ENCODE measurements at places on chromosomes 3 and 15.

- DNase-seq: no peak
Measured at GRCh38 chr3:52422669-52423068, 22.2 kb downstream of the SEMA3G start.

DNA sequence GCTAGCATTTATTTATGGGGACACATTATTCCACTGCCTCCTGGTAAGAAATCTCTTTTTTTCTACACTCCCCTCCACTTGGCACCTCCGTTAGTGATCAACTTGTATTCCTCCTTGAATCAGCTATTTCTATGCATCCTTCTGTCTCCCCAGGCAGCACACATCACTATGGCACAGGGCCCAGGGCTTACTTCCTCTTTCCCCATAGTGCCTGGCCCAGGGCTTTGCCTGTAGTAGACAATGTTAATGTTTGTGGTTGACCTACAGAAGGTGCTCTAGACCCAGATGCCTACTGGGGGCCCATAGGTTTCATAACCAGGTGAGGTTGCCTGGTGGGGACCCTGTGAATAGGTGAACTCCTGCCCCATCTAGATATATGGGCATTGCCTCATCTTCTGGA, 44.9 kb downstream of the EPHB1 start:
- no peak for DNase-seq

- no peak for DNase-seq
Measured at GRCh38 chr3:188962253-188963247, 209.2 kb upstream of the TPRG1 start.

GRCh38 chr3:138362538-138362937, 14.2 kb downstream of the MRAS start:
- no peak for DNase-seq

- DNase-seq: no peak
Measured at GRCh38 chr3:49616491-49616941, 57.6 kb upstream of the APEH start.

- DNase-seq: no peak
Measured at GRCh38 chr15:98420837-98421236, 227.5 kb upstream of the IGF1R start.

DNA sequence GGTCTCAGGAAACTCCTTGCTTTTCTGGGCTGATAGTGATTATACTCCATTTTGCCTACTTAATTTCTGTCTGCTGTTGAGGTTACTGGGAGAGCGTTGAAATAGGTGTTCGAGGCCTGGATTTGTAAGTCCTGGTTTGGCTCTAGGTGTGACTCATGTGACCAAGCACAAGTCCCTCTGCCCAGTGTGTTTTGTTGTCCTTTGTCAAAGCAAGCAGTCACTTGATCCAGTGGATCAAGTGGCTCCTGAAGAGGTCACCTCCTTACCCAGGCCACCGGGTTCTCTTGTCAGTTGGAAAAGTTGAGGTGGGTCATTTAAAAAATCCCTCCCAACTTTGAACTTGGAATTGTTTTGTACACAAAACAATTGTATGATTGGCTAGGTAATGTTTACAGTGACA, 70.0 kb downstream of the LPP start:
- DNase-seq: no peak

DNA sequence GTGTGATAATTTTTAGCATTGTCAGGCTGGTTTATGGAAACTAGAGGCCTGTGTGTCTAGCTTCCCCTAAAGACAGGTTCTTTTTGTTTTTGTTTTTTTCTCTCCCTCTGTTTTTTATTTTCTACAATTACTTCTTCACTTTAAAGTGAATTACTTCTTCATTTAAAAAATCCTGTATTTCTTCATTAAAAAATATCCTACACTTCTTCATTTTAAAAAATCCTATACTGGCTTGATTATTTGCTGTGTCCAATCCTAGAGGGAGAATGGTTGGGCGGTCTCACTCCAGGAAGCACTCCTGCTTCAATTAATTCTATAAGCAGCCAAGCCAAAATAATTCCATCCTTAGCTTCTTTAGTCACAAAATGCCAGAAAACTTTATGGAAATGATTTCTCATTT, 11.8 kb downstream of the ATG7 start:
- no peak for DNase-seq

GRCh38 chr3:174251681-174252080, 607.5 kb upstream of the NAALADL2 start:
- no peak for DNase-seq

GRCh38 chr3:161323926-161324621, 47.2 kb downstream of the SPTSSB start:
- no peak for DNase-seq

GRCh38 chr15:33872416-33873106, 95.7 kb upstream of the CHRM5 start:
- DNase-seq: no peak

DNA sequence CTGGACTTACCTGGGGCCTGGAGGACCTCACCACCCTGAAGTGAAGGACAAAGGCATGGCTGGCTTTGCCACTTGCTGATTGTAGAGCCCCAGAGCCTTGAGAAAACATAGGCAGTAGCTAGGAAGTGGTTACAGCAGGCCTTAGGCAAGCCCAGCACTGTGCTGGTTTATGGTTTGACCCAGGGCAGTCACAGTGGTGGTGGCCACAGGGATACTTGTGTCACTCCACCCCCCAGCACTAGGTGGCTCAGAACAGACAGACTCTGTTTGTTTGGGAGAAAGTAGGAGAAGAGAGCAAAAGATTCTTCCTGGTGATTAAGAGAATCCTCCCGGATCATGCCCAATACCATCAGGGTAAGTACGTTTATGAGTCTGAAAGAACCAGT, 13.2 kb upstream of the COL8A1 start:
- no peak for DNase-seq

DNA sequence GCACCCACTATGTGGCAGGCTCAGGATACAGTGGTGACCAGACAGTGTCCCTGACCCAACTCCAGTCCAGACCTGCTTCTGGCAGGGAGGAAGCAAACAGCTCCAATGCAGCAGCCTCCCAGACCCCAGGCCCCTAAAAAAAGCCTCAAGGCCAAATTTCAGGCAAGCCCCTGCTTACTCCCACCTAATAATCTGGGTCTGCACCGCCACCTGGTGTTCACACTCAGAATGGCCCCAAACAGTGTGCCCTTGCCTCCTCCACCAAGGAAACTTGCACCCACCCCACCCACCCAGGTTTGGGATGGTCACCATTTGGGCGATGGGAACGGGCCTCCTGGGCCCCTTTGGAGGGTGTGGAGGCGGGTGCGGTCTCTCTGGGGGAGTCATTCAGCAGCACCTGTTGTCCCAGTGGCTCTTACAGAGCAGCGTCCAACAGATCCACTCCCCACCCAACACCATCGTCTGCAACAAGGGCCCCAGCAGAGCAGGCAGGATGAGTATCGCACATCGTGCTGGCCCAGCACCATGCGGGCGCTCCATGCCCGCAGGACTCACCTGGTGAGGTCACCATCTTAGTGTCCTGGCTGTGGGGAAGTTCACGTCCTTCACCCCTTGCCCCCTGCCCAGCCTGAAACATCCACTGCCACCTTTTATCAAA, 17.3 kb downstream of the C3orf18 start:
- DNase-seq: no peak

DNA sequence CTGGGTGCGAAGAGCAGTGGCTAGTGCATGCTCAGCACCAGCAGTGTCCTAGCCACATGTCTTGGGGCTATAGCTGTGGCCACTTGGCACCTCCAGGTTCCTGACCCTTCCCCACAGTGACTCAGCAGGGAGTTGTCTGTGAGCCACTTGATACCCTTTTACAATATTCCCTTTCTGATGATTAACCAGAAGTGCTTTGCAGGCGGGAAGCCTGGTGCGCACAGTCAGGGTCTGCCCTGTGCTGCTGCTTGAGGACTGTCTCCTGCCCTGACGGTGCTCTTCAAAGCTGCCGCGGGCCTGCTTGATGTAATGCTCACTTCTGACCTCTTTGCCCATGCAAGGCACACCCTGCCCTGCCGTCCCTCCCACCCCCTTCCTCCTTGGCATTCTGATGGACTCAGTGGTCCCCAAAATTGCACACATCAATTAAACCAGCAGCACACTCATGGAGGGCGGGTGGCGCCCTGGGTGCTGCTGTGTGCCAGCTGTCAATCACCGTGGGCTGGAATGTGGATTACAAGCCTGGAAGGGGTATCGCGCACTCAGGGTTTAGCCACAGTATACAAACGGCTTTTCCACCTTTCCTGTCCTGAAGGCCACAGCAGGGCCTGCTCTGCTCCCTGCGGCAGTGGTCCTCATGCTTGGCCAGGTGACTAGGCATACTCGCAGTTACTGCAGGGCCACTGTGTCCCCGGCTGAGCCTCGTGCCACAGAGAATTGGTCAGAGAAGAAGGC, 40.9 kb upstream of the PCSK6 start:
- DNase-seq: no peak

DNA sequence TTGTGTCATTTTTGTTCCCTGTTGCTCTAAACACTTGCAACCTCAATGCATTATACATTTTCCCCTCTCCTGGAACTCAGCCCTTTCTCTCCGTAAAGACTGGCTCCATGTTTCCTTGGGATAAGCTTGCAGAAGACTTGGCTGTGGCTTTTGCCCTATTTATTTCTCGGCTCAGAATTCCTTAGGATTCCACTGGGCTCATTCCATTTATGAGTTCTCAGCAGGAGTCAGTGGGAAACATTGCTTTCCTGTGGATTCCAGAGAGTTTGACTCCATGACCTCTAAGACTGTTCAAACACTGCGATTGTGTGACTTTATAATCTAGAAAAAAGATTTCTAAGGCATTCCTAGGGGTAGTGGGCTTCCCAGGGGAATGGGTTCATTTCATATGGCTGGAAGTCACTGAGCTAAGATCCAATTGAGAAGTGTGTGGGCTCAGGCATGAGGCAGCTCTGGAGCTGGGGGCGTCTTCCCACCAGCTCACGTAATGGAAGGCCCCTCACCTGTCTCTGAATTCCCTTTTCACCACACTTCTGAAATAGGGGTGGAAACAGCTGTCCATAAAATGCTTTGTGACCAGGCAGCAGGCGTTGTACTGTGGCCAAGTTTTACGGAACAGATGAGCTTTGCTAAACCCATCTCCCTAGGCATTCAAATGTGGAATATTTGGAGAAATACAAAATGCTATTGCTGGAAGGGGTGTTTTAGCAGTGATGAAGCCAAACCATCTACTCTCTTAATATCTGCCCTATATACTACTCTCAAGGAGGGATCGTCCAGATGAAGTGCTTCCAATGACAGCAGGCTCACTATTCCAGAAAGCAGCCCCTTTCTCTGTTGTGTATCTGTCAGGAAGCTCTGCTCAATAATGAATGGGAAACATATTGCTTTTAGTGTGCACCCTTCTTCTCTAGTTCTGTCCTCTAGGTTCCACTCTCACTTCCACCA, 91.8 kb upstream of the BCL6 start:
- no peak for DNase-seq

- no peak for DNase-seq
Measured at GRCh38 chr15:83809345-83809744, 155.4 kb downstream of the ADAMTSL3 start.

GRCh38 chr3:192079098-192079497, 618.1 kb downstream of the PYDC2 start:
- DNase-seq: no peak

- DNase-seq: no peak
Measured at GRCh38 chr3:130288670-130289069, 56.8 kb upstream of the COL6A5 start.

- DNase-seq: no peak
Measured at GRCh38 chr15:32889214-32889613, 171.4 kb downstream of the GREM1 start.

DNA sequence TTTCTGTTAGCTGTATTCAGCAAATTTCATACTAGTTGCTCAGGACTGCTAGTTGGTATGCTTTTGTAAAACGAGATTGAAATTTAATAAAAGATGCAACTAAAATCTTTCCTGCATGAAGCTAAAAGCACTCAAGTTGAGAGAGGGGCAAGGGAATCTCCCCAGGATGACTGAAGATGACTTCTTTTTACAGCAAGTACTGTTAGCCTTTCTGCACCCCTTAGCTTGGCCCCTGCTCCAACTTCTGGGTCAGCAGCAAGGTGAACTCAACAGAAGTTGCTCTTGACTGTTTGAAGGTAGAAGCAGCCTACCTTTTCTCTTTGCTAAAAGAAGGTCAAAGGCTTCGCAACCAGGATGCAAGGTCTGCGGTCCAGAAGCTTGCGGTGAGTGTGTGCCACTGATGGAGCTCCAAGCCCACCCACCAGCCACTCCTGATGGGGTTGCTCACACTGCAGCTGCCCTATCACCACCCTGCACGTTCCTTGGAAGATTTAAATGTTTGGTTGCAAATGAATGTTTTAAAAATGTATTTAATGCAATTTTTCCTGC, 32.5 kb downstream of the NME9 start:
- DNase-seq: no peak

- DNase-seq: peak; percentile 67
Measured at GRCh38 chr3:45659661-45660566, 29.3 kb upstream of the SACM1L start.

DNA sequence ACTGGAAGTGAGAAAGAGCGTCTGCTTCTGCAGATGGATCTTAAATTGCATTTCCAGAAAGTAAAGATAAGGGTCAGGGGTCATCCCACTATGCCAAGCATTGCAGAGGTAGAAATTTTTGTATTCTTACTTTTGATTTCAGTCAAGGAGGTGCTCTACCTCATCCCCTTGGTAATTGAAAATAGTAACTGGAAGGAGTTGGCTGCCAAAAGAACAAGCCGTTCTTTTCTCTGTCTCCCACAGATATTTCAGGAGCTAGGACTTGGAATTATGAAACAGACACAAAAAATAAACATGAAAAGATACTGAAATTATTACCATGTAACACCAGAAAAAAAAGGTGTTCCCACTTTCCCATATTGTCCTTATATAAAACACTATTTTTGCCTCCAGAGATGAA, 309.9 kb upstream of the UMPS start:
- no peak for DNase-seq

DNA sequence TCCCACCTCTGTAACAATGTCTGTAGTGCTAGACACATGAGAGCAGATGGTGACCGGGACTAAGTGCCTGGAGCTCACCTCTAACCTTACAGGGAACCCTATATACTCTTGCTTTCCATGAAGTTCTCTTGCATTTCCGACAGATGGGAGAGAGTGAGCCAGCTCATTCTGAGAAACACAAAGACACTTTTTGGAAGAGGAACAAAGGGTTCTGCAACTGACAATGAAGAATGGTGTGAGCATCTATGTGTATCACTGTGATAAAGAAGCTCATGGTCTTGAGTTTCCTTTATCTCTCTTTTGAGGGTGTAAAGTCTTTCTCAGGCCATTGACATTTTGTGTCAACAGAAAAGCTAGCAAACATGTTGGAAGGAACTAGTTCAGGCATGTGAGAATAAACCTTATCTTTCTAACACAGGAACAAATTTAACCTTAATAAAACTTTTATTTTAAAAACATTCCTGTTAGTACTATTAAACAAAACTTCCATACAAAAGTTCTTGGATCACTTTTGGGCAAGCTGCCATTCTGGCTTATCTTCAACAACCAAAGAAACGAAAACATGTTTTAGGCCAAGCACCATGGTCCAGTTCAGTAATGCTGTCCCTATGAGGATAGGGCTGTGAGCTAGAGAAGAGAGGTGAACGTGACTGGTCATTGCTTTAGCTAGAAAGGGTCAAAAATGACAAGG, 142.7 kb downstream of the THRB start:
- no peak for DNase-seq

- DNase-seq: no peak
Measured at GRCh38 chr3:122548076-122548475, 16.0 kb downstream of the PARP9 start.

All from NCI-H460 (cell line).